Gastroesophageal sphincter (tissue), 4 donors: ENCODE measurements at places on chromosomes 2 and 18.

- ATAC-seq = no peak
Observed at GRCh38 chr2:54000524-54000923, 29.7 kb upstream of the PSME4 start.

DNA sequence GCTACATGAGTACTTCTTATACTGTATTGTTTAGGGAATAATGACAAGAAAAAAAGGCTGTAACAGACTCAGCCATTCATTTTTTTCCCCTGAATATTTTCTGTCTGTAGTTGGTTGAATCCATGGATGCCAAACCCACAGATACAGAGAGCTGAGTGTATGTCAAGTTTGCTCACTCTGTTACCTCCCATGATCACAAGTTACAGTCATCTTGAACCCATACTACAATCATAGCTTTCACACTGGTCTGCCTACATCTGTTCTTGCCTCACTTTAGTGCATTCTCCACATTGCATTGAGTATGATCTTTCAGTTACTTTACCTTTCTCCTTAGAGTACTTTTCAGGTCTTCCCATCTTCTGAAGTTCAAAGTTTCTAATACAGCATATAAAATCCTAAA lies 94.0 kb downstream of the BIRC6 start:
- no peak for ATAC-seq

GRCh38 chr2:84830095-84830494 lies 50.8 kb downstream of the TRABD2A start:
- ATAC-seq = peak; percentile 49

DNA sequence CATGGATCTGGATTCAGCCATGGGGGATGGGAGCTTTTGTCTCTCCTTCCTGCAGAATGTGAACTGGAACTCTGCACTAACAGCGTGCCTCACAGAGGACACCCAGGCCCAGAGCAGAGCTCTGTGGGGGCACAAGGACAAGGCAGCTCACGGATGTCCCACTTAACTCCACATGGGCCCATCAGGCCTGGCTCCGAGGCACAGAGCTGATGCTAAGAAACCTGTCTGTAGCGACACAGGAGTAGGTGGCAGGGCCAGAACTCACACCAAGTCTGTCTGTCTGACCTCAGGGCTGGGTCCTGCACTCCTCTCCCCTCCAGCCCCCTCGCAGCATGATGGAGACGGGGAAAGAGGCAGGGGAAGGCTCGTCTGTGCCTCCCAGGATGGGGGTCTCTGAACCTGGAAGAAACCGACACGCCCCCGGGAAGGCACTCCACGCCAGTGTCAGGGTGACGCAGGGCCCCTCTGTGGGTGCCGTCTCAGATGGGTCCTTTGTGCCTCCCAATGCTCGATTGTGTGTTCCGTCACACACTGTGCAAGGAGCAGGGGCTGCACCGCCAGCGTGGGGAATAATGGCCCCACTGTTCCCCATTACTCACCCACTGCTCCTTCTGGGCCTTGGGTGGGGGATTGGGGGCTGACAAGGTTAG lies 36.6 kb downstream of the FAM178B start:
- ATAC-seq = no peak

DNA sequence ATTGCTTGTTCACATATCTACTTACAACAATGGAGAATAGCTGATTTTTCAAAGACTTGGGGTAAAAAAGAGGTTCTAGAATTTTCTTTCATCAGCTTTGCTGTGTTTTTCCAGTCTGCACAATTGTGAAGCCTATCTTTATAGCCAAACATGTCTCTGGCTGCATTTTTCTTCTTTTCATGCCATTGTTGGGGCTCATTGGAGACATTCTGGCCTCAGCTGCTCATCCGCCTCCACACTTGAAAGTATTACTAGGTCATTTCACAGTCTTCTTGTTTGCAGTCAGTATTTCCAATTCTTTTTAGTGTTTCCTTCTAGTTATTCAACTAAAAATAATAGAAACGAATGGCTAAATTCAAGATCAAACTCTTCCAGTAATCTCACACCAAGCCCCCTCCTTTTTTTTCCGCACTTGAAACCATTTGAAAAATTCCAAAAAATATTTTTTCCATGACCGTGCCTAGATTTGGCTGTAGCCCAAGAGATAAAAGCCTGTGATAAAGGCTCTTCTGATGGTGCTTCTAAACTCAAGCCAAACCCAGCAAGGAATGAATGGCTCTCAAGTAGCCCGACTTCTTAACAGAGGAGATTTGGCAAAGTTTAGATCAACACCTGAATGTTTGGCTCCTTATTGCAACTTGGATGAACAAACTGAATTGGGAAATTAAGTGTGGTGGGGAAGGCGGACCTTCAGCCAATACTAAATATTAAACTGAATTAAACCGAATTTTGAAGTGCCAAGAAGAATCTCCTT lies 103.4 kb downstream of the NRP2 start:
- ATAC-seq = no peak

GRCh38 chr2:190947141-190947540 lies 66.5 kb downstream of the GLS start:
- ATAC-seq = no peak

GRCh38 chr18:62714671-62715435 lies 488 bp upstream of the PHLPP1 start:
- peak; percentile 94 for ATAC-seq

- no peak for ATAC-seq
Observed at GRCh38 chr2:132978840-132979239, 308.8 kb upstream of the LYPD1 start.

DNA sequence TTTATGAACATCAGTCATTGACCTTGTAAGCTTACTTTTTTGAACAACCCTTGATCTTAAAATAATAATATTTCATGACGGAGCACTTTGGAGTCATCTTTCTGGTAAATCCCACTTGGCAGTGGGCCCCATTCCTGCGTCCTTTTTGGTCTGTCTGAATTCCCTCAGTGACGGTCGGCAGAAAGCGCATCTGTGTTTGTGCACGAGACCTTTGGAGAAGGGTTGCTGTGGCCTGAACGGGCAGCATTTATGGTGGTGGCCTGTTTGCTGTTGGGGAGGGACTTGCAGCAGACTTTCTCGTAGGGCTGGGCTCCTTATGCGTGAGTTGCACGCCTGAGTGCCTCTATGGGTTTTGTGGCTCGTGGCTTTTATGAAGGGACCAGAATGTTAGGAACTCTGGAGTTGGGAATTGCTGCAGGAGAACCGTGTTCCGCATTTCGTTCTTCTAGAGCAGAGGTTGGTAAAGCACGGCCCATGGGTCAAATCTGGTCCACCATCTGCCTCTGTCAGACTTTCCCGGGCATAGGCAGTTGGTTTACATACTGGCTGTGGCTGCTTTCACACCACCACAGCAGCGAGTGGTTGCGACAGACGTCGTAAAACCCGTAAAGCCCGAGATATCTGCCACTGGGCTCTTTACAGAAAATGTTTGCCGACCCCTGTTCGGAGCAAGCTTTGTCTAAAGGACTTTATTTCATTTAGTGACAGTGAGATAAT lies 30.8 kb downstream of the LPIN1 start:
- no peak for ATAC-seq

DNA sequence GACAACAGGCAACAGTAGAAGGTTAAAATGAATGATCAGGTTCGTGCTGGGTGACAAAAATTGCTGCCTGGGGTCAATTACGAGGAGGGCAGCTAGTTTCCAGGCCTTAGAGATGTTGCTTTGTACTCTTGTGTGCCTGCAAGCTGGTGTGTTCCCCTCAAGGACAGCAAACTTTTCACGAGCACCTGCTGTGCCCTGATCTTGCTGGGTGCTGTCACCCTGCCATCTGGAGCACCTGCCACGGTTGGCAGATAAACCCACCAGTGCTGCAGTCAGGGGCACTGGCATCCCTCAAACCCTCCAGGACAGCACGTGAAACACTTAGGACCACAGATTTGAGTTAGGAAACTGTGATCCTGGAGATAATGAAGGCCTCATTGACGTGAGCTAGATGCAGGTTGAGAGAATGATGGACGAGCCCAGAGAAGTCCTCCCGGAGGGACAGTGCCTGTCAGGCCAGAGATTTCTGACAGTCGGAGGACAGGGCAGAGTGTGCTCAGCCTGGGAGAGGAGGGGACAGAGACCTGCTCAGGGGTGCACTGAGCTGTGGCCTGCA lies 104.3 kb upstream of the RAB12 start:
- no peak for ATAC-seq

DNA sequence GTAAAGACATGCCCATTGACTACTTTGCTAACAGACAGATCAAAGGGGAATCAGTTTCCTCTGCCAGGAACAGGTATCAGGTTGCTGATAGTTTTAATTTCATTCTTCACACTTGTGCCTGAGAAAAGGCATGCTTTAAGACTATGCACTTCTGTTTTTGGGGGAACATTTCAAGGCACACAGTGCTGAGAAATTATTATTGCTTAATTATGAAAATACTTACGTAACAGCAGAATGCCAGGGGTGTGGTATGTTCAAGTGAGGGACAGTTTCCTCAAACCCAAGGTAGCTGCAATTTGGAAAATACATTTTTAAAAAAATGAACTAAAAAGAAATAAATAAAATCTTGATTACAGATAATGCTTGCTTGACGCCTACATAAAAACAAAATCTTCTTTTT lies 1746.1 kb upstream of the PIK3C3 start:
- ATAC-seq = no peak

- ATAC-seq = no peak
Observed at GRCh38 chr2:73034661-73035375, 36.7 kb downstream of the SFXN5 start.

DNA sequence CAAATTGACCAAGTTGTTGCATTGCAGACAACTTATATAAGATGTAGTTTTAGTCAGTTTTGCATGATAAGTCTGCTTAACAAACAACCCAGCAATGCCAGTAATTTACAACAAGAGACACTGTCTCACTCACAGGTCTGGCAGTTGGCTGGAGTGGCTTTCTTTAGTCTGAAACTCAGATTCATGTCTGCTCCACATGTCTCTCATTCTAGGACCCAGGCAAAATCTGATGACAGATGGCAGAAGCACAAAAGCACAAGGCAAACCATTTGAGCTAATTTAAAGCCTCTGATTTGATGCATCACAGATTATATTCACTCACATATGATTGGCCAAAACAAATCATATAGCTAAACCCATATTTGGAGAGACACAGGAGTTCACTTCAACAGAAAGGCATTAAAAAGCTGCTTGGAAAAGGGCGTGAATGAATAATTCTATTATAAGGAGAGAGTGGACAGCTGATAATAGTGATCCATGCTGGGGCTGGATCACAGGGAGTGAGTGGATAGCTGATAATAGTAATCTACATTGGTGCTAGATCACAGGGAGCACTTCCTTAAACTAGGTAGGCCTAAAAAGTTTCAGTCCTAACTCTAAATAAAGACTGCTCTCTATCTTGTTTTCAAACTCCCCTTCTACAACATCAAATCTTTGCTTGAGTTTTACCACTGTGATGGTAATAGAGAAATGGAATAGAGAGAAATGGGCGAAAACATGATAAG lies 593.2 kb upstream of the ZNF804A start:
- no peak for ATAC-seq

DNA sequence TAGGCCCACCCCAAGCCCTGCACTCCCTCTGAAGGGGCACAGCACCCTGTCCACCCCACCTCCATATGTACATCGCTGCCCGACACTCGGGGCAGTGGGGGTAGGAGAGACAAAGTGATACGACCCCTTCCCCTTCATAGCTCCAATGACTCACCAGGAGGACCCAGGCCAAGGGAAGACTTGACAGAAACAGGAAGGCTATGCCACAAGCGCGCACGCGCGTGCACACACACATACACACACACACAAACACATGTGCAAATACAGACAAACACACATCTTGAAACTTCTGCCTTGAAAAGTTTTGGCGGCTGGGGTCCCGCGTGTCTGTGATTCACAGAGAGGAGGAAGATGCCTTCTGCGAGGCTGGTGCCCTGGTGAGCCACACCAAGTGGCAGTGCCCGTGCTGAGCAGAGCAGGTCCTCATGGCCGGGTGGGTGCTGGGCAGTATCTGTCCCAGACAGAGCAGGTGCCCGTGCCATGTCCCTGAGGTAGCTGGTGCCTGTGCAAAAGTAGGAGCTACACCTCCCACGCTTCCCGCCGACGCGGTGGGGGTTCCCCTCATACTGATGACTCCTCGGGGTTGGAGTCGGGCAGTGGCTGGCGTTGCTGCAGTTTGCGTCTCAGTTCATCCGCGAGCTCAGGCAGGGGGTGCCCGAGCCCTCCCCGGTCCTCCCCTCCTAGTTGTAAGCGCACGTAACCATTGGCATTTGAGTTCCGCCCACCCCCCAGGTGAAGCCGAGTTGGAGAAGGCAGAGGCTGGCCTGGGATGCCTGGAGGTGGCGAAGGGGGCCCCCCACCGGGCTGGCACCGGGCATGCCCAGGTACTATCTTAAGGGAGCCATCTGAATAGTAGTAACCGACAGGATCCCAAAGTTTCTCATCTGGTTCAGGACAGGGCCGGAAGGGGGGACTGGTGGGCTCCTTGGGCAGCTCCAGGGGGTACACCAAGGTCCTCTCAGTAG lies 2.5 kb upstream of the ANKRD39 start:
- no peak for ATAC-seq
